ENCODE measurements at places on chromosomes 4 and X.

GRCh38 chr4:114072781-114073180, 93.3 kb upstream of the ARSJ start:
- DNase-seq = no peak

DNA sequence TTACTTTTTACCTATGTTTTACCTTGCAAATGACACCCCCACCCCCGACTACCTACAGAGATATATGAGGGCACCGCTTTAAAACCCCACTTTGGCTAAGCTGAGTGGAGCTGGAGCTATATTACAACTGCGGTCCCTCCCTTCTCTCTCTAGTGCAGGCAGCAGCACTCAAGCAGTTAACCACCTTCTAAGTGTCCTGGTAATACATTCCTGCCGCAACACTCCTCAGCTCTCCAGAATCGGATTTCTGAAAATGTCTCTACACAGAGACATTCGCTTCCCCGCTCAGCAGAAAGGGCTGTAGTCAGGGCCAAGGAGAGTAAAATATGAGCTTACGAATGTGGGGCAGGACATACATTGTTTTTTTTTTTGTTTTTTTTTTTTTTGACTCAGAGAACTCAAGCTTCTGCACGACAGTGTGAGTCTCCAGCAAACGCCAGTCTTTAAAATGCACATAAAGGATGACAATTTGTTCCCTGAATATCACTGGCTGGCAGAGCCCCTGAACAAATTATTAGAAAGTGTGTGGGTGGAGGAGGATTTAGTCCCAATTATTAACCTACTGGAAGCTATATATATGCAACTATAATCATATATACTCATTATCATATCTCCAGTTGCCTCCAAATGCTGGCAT, 287.0 kb upstream of the TET2 start:
- no peak for DNase-seq

- DNase-seq = no peak
Measured at GRCh38 chr4:2367626-2368025, 50.8 kb downstream of the ZFYVE28 start.

DNA sequence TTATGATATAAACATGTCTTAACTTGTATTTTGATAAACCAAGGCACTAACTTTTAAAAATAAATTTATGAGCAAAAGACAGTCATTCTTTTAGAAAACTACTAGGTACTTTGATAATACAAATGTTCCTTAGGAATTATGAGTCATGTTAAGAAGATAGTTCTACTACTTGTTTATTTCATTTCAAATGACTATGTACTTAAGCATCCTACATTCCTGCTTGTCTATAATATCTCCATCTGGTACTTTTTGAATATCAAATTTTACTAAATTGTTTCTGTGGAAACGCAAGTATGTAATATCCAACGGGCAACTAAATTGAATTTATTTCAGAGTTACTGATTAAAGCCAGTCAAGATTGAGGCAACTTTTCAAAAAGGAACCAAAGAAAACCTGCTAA, 61.8 kb downstream of the CAMK2D start:
- DNase-seq = no peak

GRCh38 chr4:128582427-128582870, 227.1 kb upstream of the JADE1 start:
- DNase-seq = no peak

GRCh38 chr4:75561789-75562188, 5.9 kb downstream of the ODAPH start:
- no peak for DNase-seq

DNA sequence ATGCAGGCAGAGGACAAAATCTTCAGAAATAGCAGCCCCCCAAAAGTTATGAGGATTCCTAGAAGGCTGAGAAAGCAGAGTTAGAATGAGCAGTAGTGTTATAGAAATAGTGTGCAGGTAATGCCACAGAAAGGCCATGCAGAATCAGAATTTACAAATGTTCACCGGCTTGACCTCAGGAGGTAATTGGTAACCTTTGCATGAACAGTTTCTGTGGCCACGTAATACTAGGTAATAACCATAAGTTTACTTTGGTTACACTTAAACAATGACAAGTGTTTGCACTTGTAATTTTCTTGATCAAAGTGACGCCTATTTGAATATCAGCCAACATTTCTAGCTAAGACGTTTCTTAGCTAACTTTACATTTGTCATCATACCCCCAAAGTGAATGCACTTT, 393.6 kb downstream of the GPAT3 start:
- DNase-seq = no peak

GRCh38 chr4:139853309-139853708, 187.7 kb downstream of the MGST2 start:
- DNase-seq = no peak

DNA sequence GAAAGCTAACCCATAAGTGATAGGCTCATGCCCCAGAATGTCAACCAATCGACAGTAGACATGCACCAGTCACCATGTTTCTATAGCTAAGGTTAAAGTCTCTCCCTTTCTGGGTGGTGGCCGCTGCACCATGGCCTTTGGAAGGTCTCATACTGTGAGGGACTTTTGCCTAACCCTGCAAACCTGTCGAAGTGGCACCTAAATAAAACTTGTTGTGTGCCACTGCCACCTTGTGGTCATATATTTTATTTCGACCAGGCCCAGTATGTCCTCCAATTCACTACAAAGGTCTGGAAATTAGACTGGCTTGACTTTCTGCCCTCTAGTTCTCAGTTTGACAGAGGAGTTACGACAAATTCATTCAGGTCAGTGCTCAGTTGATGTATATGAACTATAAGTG, 163.1 kb downstream of the SMARCA1 start:
- peak; percentile 65 for DNase-seq

GRCh38 chr4:7478665-7479064, 43.9 kb upstream of the PSAPL1 start:
- no peak for DNase-seq

DNA sequence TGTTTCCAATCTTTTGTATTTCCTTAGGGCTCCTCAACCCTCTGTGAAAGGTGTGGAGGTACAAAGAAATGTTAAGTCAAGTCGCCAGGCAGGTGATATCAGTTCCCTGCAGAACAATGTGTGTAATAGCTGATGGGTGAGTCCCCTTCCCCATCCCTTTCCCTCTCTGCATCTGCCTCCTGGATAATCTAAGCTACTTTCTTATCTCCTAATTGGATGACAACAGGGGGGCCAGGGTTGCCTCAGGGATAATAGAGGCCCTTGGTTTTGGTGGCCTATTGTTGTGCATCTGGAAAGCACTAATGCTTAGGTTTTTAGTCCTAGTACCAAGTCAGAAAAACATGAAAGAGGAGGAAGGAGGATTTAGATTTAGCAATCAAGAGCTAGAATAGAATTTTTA, 29.1 kb downstream of the MAGED1 start:
- no peak for DNase-seq

- DNase-seq = no peak
Measured at GRCh38 chr4:99815597-99816011, 1.0 kb upstream of the DAPP1 start.

DNA sequence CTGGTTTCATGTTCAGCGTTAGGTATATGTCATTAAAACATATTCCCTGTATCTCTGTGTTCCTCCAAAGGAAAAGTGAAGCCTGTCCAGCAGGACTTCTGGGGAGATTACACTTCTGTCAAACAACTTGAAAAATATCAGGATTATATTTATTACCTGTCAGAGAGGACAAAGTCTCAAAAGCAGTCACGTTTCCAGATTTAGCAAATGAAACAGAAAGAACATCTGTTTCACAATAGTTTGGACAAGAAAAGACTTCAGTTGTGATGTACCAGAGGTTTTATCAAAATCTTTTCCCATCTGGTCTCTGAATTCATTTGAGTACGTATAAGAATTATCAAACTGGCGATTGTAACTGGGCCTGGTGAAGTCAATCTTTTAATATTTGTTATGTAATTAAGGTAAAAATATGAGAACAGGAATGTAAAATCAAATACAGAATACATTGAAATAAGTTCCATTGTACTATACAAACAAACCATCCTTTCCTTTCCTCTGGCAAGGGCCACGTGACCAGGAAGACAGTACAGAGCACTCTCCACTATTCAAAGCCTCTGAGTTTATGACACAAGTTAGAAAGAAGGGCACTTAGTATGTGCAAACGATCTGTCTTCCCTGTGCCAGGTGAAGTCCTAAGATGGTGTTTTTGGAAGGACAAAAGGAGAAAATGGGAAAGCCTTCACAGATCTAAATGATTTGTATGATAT, 3.2 kb downstream of the CASP3 start:
- no peak for DNase-seq

DNA sequence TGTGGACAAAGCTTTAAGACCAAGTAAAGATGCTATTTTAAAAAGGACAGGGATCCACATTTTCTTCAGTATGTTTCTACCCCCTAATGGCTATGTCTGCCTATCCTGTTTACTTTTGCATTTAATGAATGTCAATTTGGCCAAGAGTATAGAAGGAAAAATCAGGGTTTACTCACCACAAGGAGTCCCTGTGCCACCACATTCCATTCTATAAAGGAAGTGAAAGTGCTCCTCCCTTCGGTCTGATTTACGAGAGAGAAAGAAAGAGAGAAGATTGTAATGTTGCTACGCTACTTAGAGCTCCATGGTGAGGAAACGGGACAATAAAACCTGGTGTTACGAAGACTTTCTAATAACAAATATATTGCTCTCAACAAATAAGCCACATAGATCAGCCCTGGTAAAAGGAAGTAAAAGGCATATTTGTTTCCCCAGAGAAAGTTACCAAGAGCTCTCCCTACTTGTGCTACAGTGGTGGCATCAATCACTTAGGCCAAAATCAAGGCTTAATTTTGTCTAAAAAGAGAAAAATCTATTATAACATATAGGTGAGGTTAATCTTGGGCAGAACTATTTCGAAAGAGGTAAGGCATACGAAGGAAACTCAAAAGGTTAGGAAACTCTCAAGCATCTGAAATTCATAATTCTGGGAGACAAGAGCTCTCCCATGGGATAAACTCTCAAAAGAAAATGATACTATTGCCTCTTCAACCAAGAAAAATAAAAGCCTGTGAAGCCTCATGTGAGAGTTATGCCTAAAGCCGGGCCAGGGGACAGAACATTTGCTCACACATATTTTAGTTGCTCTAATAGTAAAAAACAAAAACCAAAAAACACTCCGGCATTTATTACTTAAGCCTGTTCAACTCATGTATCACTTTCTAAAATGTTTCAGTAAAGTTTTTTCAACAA, 29.5 kb downstream of the TAPT1 start:
- DNase-seq = no peak

GRCh38 chr4:40516651-40517050, 113.0 kb downstream of the RBM47 start:
- no peak for DNase-seq

- no peak for DNase-seq
Measured at GRCh38 chrX:39008549-39008948, 207.3 kb downstream of the MID1IP1 start.

- no peak for DNase-seq
Measured at GRCh38 chr4:120659616-120660170, 262.8 kb downstream of the PRDM5 start.

- no peak for DNase-seq
Measured at GRCh38 chr4:94407846-94408245, 43.9 kb upstream of the PDLIM5 start.

- DNase-seq = no peak
Measured at GRCh38 chrX:85505801-85506200, 126.3 kb upstream of the POF1B start.

GRCh38 chr4:7901311-7901885, 38.3 kb downstream of the AFAP1 start:
- DNase-seq = no peak

- DNase-seq = peak; percentile 71
Measured at GRCh38 chr4:47926667-47927258, 12.4 kb upstream of the NFXL1 start.

DNA sequence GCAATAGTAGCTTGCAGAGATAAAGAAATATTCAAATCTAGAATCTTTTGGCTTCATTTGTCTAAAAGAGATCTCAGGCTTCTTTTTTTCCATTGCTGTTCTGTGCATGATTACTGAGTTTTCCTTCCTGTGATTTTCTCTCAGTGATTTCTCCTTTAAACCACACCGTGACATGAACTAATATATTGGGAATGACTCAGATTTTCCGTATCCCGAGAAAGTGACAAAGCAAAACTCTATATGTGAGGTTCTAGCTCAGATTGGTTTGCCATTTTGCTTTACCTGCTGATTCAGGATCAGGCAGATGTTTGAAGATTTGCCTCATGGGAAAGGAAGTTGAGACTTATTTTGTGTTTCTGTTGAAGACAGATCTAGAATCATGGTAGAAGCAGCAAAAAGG, 59.4 kb downstream of the MTHFD2L start:
- no peak for DNase-seq

- no peak for DNase-seq
Measured at GRCh38 chr4:121454251-121454979, 73.6 kb upstream of the QRFPR start.

- DNase-seq = no peak
Measured at GRCh38 chr4:75919920-75920319, 17.7 kb upstream of the PPEF2 start.

DNA sequence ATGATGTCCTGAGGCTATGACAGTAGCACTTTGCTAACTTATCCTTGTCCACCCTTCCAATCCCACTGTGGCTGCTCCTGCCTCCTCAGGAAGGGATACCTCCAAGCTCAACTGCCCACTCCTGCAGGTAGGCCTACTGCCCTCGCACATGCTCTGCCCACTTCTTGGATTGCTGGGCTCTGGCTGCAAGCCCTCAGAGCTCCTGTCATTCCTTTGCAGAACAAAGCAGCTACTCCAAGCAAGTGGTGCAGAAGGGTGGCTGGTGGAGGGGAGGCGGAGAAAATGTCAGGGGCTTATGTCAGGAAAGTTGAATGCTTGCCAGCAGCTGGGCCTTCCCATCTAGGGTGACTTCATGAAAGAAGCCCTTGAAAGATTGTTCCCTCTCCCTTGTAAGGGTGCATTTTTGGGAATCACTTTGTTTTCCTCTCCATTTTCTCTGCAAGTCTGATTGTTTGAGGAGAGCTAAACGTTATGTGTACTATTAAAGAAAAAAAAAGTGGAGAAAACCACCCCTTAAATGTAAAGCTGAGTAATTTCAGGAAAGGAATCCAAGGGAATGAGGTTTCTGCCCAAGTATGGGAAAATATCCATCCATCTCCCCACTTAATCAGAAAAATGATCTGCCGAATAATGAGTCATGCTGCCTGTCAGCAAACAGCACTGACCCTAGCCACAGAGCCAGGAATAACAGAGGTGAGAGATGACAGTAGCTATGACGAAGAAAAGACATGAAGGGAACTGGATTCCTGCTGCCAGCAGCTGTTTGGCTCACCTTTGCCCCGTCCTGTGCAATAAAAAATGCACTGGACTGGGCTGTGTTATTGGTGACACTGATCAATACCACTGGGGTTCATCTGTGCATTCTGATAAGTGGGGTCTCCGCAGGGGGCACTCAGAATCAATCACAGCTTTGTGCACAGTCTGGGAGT, 102.0 kb downstream of the RTL5 start:
- peak; percentile 42 for DNase-seq

DNA sequence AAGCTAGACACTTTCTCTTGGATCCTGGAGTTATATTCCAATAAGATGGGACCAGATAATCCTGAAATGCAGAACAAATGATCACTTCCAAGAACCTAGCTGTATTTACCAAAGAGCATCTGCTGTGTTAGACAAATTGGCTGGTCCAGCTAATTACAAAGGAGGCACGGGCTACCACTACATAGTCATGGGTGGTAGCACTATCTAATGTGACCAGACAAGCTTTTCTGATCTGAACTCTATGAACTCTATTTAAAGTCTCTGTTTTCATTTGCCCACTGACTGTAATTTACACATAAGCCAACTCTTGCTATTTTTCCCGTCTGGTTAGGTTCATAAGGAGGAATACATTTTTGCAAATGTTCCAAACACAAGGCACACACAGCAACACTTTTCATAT, 34.6 kb downstream of the LNX1 start:
- DNase-seq = no peak
